ENCODE measurements at places on chromosomes 6 and 20.

DNA sequence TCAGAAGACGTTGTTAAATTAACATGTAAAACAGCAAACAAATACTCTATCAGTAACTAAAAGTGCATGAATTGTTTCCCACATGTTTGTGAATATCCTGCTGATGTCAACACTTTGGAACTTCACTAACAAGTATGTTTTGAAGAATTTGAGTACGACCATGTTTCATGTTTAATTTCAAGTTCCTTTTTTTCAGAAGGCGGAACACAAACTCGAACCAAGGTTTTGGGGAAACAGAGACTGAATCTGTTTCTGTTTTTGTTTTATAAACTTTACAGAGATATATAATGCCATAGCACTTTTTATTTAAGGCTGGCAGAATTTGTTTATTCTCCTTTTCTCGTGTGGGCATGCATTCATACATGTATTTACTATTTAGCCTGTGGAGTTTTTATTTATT, 509.3 kb upstream of the CITED2 start:
- no peak for DNase-seq

DNA sequence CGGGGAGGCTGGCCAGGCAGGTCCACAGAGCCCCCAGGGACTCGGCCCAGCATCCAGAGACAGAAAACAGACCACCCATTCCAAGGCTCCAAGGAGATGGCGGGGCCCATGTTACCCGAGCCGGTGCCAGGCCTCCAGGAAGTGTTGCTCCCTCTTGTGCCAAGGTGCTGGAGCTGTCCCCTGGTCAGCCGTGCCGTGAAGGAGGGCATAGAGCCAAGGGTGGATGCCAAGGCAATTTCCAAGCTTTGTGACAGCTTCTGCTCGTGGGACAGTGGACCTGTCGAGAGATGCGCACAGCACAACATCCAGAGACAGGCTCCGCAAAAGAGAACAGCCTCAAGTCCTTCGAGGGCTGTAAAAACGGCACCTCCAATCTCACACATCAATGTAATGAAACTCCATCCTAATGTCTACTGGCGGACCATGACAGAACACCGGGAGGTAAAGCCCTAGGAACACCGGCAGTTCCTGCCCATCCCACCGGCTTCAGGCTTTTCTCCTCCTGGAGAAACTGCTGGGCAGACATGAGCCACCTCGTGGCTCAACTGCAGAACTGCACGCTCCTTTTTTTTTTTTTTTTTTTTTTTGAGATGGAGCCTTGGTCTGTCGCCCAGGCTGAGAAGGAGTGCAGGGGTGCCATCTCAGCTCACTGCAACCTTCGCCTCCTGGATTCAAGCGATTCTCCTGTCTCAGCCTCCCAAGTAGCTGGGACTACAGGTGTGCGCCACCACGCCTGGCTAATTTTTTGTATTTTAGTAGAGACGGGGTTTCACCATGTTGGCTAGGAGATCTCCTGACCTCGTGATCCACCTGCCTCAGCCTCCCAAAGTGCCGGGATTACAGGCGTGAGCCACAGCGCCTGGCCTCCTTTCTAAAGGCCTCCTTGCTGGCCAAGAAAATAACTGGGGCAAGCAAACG, 30.9 kb upstream of the AVP start:
- DNase-seq, result peak; percentile 5

- DNase-seq, result no peak
These were observed 2.4 kb upstream of the TAF8 start for GRCh38 chr6:42047790-42048405.

DNA sequence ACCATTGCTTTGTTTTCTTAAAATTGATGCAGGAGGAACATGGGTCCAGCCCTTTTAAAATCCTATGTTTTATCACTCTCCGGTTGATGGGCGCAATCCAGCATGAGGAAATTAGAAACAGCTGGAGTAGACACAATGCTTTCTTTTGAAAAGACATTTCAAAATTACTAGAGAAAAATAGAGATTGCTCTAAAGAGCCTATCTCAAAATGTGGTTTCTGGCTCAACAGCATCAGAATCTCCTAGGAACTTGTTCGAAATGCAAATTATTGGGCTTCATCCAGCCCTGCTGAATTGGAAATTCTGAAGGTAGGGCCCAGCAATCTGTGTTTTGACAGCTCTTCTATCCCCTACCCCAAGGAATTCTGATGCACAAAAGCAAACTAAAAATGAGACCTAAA, 190.8 kb upstream of the BMP2 start:
- DNase-seq, result no peak

- DNase-seq, result no peak
These were observed 91.2 kb downstream of the JARID2 start for GRCh38 chr6:15336900-15337560.

DNA sequence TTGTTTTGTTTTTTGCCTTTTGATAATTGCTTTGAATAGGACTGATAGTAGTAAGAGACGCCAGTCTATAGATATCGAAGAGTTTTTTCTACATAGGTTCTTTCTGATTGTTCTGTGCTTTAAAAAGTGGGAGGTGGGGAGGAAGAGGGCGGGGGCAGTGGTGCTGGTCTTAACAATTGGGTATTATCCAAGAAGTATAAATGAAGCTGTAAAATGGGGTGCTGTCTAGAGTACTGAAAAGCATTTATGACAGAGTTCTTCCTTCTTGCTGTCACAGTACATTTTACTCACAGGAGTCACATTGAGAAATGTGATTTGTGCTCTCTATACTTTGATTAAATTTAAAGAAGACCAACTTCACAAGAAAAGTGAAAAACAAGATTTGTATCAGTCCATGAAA, 41.0 kb downstream of the MAPK14 start:
- DNase-seq, result no peak

GRCh38 chr6:154060076-154060475, 21.0 kb downstream of the OPRM1 start:
- no peak for DNase-seq

GRCh38 chr6:37441651-37442050, 8.6 kb downstream of the CMTR1 start:
- no peak for DNase-seq

GRCh38 chr20:36663031-36663430, 17.0 kb upstream of the SLA2 start:
- no peak for DNase-seq

- no peak for DNase-seq
These were observed 81.4 kb downstream of the JARID2 start for GRCh38 chr6:15327271-15327670.

- DNase-seq, result no peak
These were observed 74.7 kb upstream of the TMEM170B start for GRCh38 chr6:11462742-11463397.

GRCh38 chr6:20846602-20847028, 312.4 kb downstream of the CDKAL1 start:
- DNase-seq, result no peak

DNA sequence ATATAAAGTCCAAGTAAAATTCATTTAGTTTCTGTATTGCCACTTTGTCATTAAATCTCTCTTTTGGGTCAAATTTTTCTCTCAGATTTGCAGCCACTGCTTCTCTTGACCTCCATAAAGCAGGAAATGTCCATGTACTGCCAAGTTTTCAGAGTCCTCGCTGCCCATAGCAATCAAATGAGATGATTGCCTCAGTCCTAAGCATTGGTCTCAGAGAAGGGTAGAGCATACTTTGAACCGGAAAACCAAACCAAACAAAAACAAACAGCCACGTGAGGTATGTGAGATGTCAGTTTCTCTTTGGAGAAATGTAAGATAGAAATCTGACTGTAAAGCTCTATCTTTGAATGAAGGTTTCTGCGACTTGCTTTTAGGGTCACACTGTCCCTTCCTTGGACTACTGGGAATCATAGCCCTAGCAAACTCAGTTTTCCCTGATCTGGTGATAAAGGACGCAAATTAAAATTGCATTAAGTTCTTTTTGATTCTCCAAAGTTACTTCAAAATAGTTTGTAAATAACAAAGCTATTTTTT, 505.4 kb upstream of the CITED2 start:
- DNase-seq, result no peak

GRCh38 chr6:1595271-1596087, 14.2 kb upstream of the FOXC1 start:
- DNase-seq, result no peak

GRCh38 chr6:157144859-157145568, 178.3 kb downstream of the TMEM242 start:
- no peak for DNase-seq

GRCh38 chr6:38027685-38028373, 208.3 kb downstream of the ZFAND3 start:
- DNase-seq, result no peak

DNA sequence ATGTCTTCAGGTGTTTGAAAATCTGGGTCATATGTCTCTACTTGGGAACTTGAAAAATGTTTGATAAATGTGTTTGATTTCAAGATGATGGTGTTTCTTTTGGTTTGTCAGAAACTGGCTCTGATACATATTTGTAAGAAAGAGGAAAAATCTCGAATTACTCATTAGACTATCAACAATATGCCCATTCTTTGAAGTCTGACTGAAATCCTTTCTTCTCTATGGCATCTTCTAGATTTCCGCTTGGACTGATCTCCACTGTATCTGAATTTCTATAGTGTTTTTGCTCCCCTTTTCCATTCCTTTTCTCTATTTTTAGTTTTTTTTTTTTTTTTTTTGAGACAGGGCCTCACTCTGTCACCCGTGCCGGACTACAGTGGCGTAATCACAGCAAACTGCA, 1096.5 kb downstream of the KIF16B start:
- no peak for DNase-seq

GRCh38 chr6:165511807-165512206, 151.2 kb downstream of the PDE10A start:
- no peak for DNase-seq

- DNase-seq, result no peak
These were observed 4.7 kb downstream of the SRSF3 start for GRCh38 chr6:36598739-36599318.

GRCh38 chr6:109052852-109053251, 41.8 kb downstream of the SESN1 start:
- no peak for DNase-seq

- DNase-seq, result no peak
These were observed 79.8 kb upstream of the EEF1E1 start for GRCh38 chr6:8181951-8182845.

DNA sequence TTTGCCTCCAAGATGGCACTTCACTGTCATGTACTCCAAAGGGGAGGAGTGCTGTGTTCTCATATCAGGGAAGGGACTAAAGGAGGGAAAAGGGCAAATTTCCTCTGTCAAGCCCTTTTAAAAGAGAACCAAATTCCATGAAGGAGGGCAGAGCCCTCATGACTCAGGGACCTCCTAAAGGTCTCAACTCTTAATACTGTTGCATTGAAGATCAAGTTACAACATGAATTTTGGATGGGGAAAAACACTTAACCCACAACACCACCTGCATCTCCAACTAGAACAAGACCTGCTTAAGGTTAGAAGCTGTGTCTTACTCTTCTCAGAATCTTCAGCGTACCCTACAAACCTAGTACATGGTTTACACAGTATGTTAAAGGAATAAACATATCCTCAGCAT, 23.7 kb upstream of the FBXO30 start:
- DNase-seq, result no peak

GRCh38 chr6:24125980-24126379, at the start of gene NRSN1:
Gene NRSN1, plus strand, starts transcription at chr6:24126215. Its CDS starts 8,113 bp downstream, at chr6:24134328.
- no peak for DNase-seq

DNA sequence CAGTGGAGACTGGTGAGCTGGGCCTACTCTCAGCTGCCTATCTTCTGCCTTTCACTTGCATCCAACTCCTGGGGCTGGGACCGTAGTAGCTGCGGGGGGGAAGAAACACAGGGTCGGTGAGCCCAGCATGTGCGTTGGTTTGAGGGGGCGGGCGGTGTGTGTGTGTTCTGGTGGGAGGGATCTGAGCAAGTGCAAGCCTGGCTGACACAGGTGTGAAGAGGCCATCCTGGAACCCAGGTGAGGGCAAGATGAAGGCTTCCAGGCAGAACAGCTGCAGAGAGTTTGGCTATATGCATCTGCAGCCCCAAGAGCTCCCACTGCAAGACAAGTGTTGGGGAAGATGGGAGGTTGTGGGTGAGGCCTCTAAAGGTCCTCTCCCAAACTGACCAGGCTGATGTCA, 30.6 kb downstream of the MOCS1 start:
- DNase-seq, result no peak

DNA sequence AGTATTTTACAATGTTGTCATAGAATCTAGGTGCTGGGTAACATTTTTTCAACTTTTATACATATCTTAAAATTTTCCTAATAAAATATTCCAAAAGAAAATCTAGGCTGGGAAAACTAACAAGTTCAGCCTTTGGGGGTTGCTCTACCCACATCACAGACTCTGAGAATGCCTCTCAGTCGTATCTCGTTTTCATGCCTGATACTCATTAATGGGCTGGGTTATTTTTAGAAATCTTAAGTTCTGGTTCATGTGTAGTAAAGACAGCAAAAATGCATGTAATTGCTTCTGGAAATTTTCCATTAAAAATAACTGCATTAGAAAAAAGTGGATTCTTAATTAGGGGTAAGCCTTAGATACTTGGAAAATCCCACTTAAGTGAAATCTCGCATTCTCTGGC, 149.3 kb downstream of the SLC24A3 start:
- DNase-seq, result no peak

GRCh38 chr6:11750682-11751081, 27.9 kb downstream of the ADTRP start:
- DNase-seq, result no peak

GRCh38 chr6:141335477-141336273, 797.0 kb upstream of the GJE1 start:
- no peak for DNase-seq

DNA sequence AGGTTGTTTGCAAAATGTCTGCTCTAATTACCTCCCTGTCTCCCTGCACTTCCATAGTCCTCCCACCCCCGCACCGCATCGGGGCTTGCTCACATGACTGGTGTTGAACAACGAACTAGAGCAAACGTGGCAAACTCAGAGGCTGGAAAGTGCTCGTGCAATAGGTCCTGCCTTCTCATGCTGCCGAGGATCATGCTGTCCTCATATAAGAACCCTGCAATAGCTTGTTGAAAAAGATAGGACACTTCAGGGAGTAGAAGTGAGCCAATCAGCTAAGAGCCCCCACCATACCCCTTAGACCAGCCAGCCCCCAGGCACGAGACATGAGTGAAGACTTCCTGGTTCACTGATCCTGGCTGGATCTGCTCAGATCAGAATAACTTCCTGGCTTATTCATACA, 219.2 kb downstream of the C6orf118 start:
- DNase-seq, result no peak

DNA sequence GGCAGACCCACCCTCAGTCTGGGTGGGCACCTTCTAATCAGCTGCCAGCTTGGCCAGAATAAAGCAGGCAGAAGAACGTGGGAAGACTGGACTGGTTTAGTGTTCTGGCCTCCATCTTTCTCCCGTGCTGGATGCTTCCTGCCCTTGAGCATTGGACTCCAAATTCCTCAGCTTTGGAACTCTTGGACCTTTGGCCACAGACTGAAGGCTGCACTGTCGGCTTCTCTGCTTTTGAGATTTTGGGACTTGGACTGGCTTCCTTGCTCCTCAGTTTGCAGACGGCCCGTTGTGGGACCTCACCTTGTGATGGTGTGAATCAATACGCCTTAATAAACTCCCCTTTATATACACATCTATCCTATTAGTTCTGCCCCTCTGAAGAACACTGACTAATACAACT, 20.6 kb upstream of the FNDC1 start:
- DNase-seq, result no peak
